ENCODE measurements at places on chromosomes 3 and 15.

- no peak for DNase-seq
Measured at GRCh38 chr3:188037195-188037718, 116.7 kb upstream of the LPP start.

DNA sequence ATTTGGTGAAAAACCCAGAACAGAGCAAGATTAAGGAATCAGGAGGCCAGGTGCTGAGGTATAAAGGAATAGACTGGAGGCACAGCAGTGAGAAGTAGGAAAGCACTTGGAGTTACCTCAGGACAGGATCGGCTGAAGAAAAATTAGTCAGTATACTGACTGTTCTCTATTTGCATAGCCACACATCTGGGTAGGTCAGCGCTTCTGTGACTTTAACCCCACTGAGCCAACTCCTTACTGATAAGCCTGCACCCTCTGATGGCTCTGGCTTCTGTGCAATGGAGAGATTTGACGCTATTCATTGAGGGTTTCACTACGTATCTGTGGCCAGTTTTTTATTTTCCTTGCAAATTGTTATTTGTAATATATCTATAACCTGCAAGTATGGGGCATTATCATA, 22.3 kb downstream of the MECOM start:
- no peak for DNase-seq

- no peak for DNase-seq
Measured at GRCh38 chr3:178022599-178022998, 513.6 kb upstream of the KCNMB2 start.

- DNase-seq, result no peak
Measured at GRCh38 chr15:83200162-83200561, 7.5 kb downstream of the HDGFL3 start.

GRCh38 chr3:119658994-119659393, 1.4 kb downstream of the POPDC2 start:
- DNase-seq, result no peak

DNA sequence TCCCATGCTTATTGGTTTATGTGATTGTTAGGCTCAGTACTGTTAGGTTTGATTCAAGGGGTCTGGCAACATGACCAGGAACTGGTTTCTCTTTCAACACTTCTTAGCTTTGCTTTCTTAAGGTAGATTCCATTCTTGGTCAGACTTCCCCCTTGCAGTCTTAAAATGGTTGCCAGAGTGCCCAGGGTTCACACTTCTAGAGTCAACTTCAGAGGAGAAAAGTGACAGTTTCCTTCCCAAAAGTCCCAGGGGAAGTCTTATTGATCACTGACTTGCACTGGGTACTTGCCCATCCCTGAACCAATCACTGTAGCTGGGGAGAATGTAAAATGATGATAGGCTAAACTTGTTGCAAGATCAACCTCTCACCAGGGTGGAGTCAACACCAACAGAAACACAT, 14.1 kb downstream of the MGLL start:
- DNase-seq, result no peak

Measured in stimulated activated CD8-positive, alpha-beta memory T cell treated with anti-CD3 and anti-CD28 coated beads, Interleukin-4, amount 100 ng/mL, for 4 hours (primary cell).